ENCODE measurements at places on chromosomes 13 and 19.

DNA sequence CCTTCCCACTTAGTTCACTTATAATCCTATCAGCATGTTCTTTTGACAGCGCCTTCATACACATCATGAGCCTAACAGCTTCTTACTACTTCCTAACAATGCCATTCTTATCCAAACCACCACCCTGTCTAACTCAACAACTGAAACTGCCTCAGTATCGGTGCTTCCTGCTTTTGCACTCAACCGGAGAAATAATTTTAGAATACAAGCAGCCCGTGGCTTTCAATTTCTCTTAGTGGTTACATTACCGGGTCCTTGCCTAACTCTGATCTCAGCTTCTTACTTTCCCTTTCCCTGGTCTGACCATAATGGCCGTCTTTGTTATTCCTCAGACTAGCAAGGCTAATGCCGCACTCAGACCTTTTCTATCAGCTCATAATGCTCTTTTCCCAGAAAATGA, 17.0 kb downstream of the ZFP82 start:
- DNase-seq: no peak

DNA sequence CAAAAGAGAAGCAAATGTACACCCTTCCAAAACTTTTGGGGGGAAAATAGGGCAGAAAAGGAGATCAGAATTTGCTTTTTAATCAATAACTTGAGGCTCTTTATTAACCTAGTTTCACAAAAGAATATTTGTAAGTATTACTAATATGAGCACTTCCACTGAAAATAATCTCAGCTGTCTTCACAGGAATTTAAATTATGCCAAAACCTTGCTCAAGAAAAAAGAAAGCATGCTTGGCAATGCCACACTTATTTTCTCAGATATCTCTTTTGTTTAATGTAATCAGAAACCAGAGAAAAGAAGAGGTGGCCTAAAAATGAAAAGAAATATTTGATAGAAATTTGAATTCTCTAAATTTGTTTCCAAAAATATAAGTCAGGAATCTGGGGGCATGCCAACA, 234.9 kb upstream of the GPC6 start:
- DNase-seq: no peak

- no peak for DNase-seq
These were observed 29.9 kb downstream of the UCHL3 start for GRCh38 chr13:75579529-75579928.

- no peak for DNase-seq
These were observed 486 bp downstream of the ZNF529 start for GRCh38 chr19:36572593-36573019.

GRCh38 chr19:4580021-4580901, 20.8 kb upstream of the SEMA6B start:
- no peak for DNase-seq

Data from stimulated activated CD8-positive, alpha-beta memory T cell treated with anti-CD3 and anti-CD28 coated beads, Interleukin-4, amount 100 ng/mL, for 1 hour (primary cell).